ENCODE measurements at places on chromosomes 2 and 18.

DNA sequence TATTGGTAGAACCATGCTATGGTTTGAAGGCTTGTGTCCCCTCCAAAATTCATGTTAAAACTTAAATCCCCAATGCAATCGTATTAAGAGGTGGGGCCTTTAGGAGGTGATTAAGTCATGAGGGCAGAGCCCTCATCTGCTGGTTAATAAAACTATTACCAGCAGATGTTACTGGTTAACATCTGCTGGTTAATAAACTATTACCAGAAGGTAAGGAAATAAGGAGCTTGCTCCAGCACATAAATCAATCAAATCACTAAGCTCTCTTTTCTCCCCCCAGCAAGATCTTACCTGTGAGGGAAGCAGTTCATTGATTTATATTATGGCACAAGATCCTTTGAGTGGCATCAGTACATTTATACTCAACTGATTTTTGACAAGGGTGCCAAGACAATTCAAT lies 96.9 kb downstream of the AAK1 start:
- DNase-seq, result no peak

DNA sequence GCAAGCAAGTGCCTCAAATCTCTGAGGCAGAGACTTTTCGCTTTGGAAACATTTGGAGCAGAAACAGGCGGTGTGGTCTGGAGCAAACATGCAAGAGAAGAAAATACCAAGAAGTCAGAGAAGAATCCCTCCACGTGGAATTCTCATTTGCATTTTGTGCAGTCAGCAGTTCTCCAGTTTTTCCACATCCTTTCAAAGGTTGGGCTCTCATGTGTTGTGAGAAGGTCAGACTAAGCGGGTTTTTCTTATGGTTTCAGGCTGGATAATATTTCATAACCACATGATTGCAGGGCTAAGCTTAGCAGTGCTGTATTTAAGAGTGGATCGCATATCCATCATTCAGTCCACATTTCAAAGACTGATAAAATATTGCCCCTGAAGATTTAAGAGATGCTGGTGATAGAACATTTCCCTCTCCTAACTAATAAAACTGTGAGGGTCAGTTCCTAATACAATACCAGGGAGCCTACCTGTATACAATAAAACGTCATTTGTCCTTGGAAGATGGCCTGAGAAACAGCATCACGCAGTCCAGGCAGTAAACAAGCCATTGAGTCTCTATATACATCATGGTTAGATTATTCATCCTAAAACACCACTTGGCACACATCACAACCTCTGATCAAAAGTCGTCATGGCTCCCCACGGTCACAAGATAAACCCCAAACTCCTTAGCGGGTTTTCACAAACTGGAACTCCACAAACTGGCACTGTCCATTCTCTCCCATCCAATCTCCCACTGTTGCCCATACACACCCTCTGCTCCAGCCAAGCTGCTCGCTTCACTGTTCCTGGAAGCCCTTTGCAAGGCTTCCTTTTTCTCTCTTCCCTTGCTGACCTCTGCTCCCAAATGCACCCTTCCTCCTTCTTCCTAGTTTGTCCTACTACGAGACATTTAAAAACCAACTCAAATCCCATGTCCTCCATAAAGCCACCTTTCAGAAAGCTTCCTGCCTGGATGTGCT lies 31.5 kb downstream of the ANKRD44 start:
- no peak for DNase-seq

- DNase-seq, result no peak
Observed at GRCh38 chr2:119488245-119489214, 35.8 kb downstream of the SCTR start.

DNA sequence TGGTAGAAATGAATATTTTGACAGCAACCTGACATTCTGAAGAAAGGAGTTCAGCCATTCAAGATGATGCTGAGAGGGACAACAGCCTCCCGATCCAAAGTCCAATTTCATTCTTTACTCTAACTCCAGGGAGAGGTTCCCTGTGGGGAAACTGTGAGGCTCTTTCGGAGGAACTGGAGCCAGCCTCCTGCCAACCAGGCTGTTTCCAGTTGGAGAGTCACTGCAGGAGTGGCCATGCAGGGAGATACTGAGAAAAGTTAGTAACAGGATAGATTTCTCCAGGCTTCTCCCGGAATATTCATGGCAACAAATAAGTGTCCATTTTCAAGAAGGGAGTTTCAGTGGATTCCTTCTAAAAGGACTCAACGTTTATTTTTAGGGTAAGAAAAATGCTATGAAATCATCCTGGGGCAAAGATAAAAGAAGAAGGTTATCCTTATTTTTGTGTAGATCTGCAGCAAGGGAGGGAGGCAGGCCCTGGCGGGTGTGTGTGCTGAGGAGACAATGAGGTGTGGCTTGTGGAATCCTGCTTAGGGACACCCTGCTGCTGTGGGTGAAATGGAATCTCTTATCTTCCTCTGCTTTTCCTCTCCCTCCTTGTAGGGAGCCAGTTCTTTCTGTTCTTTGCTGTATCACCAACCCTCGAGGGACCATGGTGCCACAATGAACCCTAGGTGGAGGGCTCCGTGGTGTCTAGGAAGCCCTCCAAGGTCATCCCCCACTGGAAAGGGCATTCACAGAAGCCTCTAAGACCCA lies 18.1 kb downstream of the KLHL14 start:
- DNase-seq, result no peak

DNA sequence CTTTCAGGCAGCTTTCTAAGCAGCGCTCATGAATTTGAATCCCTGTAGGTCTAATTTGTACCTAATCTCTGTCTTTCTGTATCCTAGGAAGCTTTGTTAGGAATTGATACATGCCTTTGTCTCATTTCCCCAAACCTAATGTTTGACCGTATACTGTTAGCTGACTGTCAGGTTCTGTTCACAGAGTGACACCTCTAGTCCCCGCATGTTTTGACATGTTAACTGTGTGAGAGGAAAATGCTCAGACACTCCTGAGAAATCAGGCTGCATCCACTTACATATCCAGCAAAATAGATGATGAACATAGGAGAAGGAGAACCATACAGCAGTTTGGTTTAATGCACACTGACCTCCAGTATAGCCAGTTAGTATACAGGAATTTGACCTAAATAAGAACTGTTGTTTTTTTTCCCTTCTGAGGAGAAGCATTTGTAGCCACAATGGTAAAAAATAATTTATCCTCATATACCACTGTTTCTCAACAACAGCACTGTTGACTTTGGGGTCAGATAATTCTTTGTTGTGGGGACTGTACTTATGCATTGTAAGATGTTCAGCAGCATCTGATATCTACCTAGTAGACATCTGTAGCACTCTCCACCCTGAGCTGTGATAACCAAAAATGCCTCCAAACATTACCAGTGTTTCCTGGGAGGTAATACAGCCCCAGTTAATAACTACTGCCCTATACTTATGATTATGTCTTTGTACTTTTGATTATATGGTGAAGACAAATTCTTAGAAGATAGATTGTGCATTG lies 130.9 kb downstream of the NCOA1 start:
- no peak for DNase-seq

Data from activated CD4-positive, alpha-beta T cell treated with anti-CD3 and anti-CD28 coated beads, Interleukin-2, amount 10 ng/mL, durations not matched to agents 7 days and 5 days (primary cell).